T-helper 17 cell (primary cell): ENCODE measurements at places on chromosomes 7 and 10. TPM values are rescaled to one million over a fixed set of nuclear protein-coding genes. Genes with fewer than 3 reads are reported as not detected.
A peak's percentile ranks its signal among the peaks of the same experiment; 100 is the strongest.

DNA sequence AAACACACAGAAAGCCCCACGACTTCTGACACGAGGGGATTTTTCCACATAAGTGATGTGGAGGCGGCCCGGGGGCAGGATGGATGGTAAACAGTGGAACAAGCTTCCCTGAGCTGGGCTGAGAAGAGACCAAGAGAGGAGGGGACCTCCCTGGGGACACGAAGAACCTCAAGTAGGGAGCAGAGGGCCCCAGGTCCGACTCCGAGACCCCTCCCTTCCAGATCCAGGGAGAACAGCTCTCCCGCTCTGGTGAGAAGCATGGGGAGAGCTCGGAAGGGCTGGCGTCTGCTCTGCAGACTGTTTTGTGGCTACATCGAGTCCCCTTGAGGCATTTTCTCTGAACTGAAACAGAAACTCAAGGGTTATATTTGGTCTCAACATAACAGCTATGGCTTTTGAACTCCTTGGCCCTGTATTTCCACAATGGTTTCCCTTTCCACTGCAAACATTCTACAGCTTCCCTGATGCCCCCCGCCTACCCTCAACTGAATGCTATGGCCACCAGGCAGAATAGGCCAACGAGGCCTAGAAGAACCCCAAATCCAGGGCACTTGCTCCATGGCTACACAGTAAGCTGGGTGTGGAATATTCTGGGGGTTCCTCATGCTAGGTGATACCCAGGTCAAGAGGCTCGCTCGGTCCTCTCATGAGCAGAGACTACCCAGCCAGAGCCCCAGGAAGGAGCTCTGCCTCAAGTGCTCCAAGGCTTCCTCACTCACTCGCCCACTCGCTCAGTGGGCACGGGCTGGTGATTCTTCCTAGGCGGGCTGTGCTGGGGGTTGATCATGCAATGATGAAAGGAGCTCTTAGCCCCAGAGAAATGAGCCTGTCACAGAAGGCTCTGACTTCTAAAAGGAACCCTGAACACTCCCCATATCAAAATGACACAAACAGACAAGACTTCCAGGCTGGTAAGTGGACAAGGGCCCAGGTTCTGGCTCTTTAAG lies 47.5 kb downstream of the FAM53B start:
- H3K27ac ChIP-seq: peak overlapping the region; percentile 100
- peak overlapping the region; percentile 83 for H3K4me3 ChIP-seq
- H3K4me1 ChIP-seq: peaks cover 70% of the 10 kb centered on the region
- no peak for DNase-seq
- peaks cover 7% of the 10 kb centered on the region for H3K36me3 ChIP-seq

DNA sequence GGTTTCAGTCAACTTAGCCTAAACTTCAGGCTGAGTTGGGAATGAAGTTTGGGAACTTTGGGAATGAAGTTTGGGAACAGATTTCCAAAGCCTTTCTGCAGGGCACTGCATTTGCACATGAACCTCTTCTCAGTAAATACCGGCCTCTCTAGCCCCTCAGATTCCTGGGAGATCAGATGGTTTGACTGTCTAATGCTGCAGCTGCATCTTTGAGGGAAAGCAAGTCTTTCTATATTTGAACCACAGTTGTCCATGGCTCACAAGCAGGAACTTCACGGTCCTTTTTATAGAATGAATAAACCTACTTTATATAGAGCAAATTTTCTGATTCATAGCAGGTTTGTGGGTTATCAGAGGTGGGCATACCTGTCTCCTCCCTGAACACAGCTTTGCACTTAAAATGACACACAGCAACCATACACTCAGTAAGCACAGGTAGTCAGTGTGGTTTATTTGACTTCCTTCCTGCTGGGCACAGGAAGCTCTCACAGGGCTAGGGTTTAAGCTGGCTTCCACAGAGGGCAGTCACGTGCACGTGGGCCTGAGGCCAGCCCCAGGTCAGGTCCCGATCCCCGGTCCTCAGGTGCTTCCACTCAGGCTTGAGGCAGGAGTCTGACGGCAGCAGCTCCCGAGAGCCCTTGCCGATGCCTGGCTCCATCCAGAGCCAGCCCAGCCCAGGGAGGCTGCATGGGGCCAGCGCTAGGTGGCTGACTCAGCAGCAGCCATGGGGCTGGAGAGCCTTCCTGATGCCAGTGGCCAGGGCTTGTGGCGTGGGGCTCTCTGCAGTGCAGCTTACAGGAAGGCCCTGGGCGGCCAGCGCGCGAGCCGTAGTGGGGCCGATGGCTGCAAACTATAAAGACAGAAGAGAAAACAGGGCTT lies 12.8 kb upstream of the MMP21 start:
- peaks cover 19% of the 10 kb centered on the region for H3K4me1 ChIP-seq
- no peaks in the 10 kb centered on the region for H3K27me3 ChIP-seq
- no peak for DNase-seq
- peaks cover 8% of the 10 kb centered on the region for H3K36me3 ChIP-seq
- H3K27ac ChIP-seq: peak overlapping the region; percentile 86
- H3K4me3 ChIP-seq: no peak overlapping the region

GRCh38 chr7:47291461-47292081 lies 290.3 kb downstream of the TNS3 start:
- H3K27me3 ChIP-seq: no peaks in the 10 kb centered on the region
- no peak overlapping the region for H3K27ac ChIP-seq
- H3K36me3 ChIP-seq: no peaks in the 10 kb centered on the region
- H3K4me1 ChIP-seq: no peaks in the 10 kb centered on the region
- no peak overlapping the region for H3K4me3 ChIP-seq
- DNase-seq: no peak

- H3K4me1 ChIP-seq: peaks cover 28% of the 10 kb centered on the region
- no peaks in the 10 kb centered on the region for H3K36me3 ChIP-seq
- H3K27me3 ChIP-seq: no peaks in the 10 kb centered on the region
Observed at GRCh38 chr7:92880212-92881090, 44.1 kb upstream of the CDK6 start.

Gene OR2A12
- total RNA-seq: not detected

GRCh38 chr10:64142395-64142794 lies 621.2 kb downstream of the REEP3 start:
- H3K4me1 ChIP-seq: no peaks in the 10 kb centered on the region
- no peak for DNase-seq
- H3K36me3 ChIP-seq: no peaks in the 10 kb centered on the region
- H3K27me3 ChIP-seq: no peaks in the 10 kb centered on the region

DNA sequence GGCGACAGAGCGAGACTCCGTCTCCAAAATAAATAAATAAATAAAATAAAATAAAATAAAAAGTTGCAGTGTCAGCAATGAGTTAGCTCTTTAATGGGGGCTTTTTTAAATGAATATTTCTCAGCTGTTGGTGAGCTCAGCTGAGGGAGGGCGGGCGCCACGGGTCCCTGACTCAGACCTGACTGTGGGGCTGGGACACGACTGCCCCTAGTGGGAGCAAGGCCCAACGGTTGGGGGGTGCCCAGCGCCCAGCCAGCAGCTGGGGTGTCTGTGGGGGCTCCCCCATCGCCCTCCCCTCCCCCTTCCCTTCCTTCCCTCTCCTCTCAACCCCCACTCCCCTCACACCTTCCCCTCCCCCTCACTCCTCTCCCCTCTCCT lies 46.6 kb downstream of the PWWP2B start:
- no peak overlapping the region for H3K27ac ChIP-seq
- H3K27me3 ChIP-seq: no peaks in the 10 kb centered on the region
- peak; percentile 52 for DNase-seq
- no peaks in the 10 kb centered on the region for H3K36me3 ChIP-seq
- H3K4me3 ChIP-seq: peak overlapping the region; percentile 59
- H3K4me1 ChIP-seq: peaks cover 28% of the 10 kb centered on the region

GRCh38 chr10:35392482-35393228 lies 56.3 kb downstream of the CCNY start:
- H3K4me3 ChIP-seq: no peak overlapping the region
- DNase-seq: no peak
- no peaks in the 10 kb centered on the region for H3K27me3 ChIP-seq
- H3K4me1 ChIP-seq: peaks cover 37% of the 10 kb centered on the region
- no peaks in the 10 kb centered on the region for H3K36me3 ChIP-seq
- no peak overlapping the region for H3K27ac ChIP-seq

- H3K4me1 ChIP-seq: no peaks in the 10 kb centered on the region
- no peaks in the 10 kb centered on the region for H3K27me3 ChIP-seq
- H3K36me3 ChIP-seq: no peaks in the 10 kb centered on the region
- no peak overlapping the region for H3K4me3 ChIP-seq
- no peak for DNase-seq
- H3K27ac ChIP-seq: no peak overlapping the region
Observed at GRCh38 chr7:125423458-125424155, 494.0 kb upstream of the POT1 start.

Gene PDE1C
- total RNA-seq: not detected

Gene C10orf143
- 5.0 TPM for total RNA-seq

DNA sequence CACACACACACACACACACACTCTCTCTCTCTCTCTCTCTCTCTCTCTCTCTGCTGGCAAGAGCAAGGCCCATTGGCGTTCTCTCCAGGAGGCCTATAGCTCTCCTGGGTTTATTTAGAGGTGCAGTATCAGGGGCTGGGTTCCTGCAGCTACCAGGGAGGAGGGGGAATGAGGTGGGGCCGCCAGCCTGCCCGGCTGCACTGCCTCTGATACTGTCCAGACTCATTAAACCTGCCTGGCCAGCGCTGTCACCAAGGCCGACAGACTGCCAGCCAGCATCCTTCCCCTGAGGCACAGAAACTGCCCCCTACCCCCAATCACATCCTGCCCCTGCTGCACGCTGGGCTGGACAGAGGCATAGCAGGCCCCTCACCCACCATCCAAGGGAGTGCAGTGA lies 4.3 kb downstream of the PRRT4 start:
- peaks cover 46% of the 10 kb centered on the region for H3K27me3 ChIP-seq
- peaks cover 7% of the 10 kb centered on the region for H3K36me3 ChIP-seq
- DNase-seq: no peak

Gene SNX8
- total RNA-seq: 8.6 TPM

- H3K36me3 ChIP-seq: no peaks in the 10 kb centered on the region
- no peak for DNase-seq
- H3K27me3 ChIP-seq: peaks cover 16% of the 10 kb centered on the region
- no peak overlapping the region for H3K27ac ChIP-seq
- H3K4me1 ChIP-seq: no peaks in the 10 kb centered on the region
- no peak overlapping the region for H3K4me3 ChIP-seq
Observed at GRCh38 chr10:785861-786214, 96.4 kb upstream of the DIP2C start.
